Activated CD4-positive, alpha-beta T cell treated with anti-CD3 and anti-CD28 coated beads for 36 hours (primary cell): ENCODE measurements at places on chromosomes 3 and 15. TPM values are rescaled to one million over a fixed set of nuclear protein-coding genes. Genes with fewer than 3 reads are reported as not detected.

DNA sequence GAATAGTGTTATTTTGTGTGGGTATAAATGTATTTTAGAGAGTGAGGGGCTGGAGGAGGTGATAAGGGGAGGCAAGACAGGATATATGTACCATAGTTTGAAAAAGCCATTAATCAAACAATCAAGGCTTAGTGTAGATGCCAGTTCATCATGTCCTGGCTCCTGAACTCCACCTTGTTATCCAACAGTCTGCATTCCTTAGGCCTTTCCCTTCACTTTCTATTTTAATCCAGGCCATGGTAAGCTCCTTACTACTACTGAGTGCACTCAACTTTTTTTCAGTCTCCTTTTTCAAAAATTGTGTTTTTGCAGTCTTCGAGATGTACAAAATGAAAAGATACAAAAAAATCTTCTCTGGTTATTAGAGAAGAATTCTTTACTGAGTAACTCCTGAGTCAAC, 700.5 kb upstream of the NAALADL2 start:
- no peak for DNase-seq

DNA sequence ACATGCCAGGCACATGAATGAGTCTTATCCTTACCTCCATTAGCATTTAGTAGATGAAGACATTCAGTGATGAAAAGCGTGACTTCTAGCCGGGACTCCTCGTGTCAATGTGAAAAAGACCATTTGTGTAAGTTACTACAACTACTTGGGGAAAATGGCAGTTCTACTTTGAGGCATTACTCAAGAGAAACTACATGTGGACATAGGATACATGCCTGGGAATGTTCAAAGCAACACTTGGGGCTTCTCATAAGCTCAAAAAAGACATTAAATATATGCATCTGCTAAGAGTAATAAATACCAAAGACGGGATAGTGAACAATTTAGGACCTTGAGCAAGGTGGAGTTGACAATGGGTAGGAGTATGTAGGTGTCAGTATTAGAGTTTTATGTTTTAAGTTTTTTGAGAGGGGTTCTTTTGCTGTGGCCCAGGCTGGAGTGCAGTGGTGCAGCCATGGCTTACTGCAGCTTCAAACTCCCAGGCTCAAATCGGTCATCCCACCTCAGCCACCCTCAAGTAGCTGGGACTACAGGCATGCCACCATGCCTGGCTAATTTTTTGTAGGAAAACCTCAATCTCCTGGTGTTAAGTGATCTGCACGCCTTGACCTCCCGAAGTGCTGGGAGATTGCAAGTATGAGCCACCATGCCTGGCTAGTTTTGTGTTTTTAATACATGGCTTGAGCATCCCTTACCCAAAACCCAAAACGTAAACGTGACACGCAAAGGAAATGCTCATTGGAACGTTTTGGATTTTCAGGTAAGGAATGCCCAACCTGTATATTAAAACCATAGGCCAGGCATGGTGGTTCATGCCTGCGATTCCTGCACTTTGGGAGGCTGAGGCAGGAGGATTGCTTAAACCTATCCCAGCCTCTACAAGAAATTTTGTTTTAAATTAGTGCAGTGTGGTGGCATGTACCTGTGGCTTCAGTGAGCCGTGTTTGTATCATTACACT, 3.9 kb downstream of the RPLP1 start:
- DNase-seq = no peak

- no peak for DNase-seq
These were observed 169.7 kb downstream of the RSRC1 start for GRCh38 chr3:158279609-158280008.

GRCh38 chr3:105774444-105775180, 94.2 kb downstream of the CBLB start:
- DNase-seq = no peak

DNA sequence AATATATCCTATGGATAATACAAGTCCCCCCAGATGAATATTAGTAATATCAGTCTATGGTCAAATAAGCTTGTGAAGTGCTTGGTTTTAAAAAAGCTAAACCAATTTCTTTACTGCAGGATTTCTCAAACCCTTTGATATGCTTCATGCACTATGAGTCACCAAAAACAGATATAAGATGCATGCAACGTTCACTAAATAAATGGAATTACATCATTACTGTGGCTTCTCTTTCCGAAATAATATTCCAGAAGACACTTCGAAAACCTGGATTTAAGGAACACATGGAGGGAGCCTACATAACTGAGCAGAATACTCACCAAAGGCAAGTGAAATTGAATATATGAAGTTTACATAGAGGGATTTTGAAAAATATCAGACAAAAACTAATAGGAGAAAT, 126.3 kb upstream of the ABI3BP start:
- no peak for DNase-seq

- no peak for DNase-seq
These were observed 346.6 kb upstream of the DCBLD2 start for GRCh38 chr3:99248130-99248529.

DNA sequence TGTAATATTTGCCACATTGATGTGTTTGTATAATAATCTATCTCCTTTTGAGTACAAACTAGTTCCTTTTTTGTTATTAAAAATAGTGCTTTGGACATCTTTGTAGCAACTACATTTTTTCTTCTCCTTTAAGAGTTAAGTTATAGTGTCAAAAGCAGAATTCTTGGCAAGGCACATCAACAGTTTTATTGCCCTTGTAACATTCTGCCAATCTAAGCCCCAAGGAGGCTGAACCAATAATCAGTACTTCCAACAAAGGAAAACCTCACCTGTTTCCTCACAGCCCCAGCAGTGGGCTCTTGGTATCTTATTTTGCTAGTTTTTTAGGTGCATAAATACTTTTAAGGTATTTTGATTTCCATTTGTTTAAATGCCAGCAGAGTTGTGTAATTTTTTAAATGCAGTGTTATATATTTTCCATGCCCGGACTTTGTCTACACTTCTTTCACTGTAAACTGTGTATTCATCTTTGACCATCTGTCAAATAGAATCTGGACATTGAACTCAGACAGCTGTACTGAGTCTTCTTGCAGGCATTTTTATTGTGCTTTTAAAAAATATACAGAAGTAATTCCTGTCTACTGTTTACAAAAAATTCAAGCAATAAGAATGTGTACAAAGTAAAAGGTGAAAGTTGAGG, 101.0 kb downstream of the MYLK start:
- no peak for DNase-seq

- DNase-seq = no peak
These were observed 22.3 kb upstream of the ZBTB38 start for GRCh38 chr3:141346007-141346406.

GRCh38 chr15:49458145-49458544, 35.1 kb downstream of the FGF7 start:
- DNase-seq = no peak

DNA sequence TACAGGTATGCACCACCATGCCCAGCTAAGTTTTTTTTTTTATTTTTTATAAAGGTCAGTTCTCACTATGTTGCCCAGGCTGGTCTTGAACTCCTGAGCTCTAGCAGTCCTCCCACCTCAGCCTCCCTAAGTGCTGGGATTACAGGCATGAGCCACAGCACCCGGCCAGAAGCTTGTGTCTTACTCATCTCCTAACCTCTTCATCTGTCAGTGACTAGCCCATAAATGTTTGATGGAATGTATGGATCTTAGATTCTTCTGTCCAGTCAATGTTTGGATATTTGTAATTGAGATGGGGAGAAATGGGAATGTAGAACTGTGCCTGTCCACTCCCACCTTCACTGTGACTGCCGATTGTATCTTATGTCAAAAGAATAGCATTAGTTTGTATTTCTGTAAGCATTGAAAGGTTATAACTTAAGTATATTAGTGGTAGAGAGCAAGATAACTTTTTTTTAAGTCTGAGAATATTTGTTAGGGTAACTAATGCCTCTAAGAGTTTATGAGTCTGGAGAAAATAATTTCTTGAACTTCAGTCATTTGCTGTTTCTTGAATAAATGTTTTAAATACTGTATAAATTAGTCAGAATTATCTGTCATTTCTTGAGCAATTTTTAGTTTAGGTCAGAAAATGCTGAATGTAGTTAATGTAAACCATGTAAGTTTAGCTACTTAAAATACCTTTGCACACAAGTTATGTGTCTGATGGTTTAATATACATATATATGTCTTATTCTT, 215.3 kb upstream of the CGNL1 start:
- DNase-seq = no peak

- DNase-seq = no peak
These were observed 44.2 kb upstream of the TIPARP start for GRCh38 chr3:156630081-156630772.

DNA sequence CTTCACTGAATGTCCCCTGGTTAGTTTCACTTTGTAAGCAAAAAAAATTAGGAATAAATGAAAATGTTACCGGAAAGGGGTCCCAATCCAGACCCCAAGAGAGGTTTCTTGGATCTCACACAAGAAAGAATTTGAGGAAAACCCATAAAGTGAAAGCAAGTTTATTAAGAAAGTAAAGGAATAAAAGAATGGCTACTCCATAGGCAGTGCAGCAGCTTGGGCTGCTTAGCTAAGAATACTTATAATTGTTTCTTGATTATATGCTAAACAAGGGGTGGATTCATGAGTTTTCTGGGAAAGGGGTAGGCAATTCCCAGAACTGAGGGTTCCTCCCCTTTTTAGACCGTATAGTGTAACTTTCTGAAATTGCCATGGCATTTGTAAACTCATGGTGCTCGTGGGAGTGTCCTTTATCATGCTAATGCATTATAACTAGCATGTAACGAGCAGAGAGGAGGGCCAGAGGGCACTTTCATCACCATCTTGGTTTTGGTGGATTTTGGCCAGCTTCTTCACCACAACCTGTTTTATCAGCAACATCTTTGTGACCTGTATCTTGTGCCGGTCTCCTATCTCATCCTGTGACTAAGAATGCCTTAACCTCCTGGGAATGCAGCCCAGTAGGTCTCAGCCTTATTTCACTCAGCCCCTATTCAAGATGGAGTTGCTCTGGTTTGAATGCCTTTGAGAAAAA, 41.0 kb upstream of the CMSS1 start:
- DNase-seq = no peak

DNA sequence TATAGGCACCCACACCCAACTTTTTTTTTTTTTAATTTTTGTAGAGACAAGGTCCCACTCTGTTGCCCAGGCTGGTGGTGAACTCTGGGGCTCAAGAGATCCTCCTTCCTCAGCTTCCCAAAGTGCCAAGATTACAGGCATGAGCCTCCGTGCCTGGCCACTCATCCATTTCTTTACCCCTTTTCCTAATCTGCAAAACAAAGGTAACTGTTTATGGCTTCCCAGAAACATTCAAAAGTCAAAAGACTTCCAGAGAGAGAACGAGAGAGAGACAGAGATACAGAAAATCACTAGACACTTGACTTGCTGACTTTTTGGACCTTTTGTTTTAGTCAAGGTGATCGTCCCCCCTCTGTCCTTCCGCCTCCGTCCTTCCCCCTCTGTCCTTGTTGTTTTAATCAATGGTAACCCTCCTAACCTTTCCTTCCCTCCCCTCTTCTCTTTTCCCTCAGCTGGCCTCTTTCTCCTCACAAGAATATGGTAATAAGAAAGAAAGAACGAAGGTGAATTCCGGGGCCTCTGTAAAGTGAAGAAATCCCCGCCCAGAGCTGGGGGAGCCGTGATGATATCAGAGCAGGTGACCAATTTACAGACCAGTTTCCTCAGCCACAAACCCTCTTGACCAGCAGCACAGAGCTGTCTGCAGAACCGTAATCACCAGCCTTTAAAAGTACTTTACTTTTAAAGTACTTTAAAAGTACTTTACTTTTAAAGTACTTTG, 21.9 kb downstream of the KLHL6 start:
- no peak for DNase-seq

DNA sequence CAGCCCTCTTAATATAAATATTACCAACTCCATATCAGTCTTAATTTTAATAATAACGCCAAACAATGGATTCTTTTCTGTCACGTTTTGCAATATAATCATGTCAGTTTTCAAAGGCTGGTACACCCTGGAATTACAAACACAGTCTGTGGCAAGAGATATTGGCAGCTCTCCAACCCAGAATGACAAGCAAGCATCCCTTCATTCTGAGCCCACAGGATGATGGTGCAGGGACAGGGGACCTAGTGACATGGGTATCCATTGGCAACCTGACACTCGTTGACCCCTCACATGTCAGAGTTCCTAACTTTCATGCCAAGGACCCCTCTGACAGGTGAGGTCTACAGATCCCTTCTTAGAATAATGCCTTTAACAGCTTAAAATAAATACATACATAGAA, 154.5 kb upstream of the TSC22D2 start:
- no peak for DNase-seq

GRCh38 chr15:48559285-48559684, 86.2 kb downstream of the FBN1 start:
- no peak for DNase-seq

DNA sequence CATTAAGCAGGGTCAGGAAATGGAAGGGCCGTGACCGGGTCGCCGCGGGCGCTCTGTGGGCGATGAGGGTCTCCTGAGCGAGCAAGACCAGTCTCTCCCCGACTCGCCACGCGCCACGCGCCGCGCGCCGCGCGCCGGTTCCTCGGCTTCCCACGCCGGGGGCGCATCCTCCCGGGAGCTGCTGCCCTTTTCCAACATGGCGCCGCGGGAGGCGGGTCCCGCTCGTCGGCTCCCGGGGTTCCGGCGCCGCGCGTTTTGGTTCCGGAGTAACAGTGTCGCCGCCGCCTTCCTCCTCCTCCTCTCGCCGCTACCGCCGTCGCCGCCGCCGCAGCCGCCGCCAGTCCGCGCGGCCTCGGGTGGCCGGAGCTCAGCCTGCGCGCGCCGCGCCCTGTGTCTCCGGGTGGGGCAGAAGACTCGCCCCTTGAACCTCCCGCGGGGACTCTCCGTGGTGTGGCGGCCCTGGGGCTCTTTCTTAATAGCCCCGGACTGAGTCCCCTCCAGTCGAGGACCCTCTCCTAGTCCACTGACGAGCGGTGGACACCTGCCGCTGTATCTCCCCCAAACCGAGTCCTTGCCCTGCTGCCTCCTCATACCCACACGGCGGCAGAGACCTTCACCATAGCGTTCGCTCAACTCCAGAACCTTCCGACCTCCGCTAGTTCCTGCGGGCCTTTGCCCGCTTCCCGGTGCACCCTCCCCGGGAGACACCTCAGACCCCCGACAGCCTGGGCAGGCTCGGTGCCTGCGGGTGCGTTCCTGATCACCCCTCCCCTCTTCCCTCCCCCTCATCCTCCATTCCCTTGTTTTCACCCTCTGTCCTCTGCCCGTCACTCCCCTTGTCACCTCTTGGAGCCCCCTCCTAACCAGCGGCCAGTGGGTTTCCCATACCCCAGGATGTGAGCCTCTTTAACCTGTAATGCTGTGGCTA, at the start of gene MAP2K5:
MAP2K5 (plus strand) TSS at position 284 of the 928 bp plus-strand sequence; CDS start at position 917, 633 bp downstream.
- DNase-seq = peak; percentile 90

The PAQR5 gene
- total RNA-seq = not detected

The FBXO40 gene
- not detected for total RNA-seq

The MYRIP gene
- total RNA-seq = not detected

The PLA2G4E gene
- not detected for total RNA-seq

The ZBTB47 gene
- total RNA-seq = 0.60 TPM

The PIGZ gene
- 0.71 TPM for total RNA-seq
